IPS DF 6.9 (cell line): ENCODE measurements at places on chromosomes 1 and 21.

DNA sequence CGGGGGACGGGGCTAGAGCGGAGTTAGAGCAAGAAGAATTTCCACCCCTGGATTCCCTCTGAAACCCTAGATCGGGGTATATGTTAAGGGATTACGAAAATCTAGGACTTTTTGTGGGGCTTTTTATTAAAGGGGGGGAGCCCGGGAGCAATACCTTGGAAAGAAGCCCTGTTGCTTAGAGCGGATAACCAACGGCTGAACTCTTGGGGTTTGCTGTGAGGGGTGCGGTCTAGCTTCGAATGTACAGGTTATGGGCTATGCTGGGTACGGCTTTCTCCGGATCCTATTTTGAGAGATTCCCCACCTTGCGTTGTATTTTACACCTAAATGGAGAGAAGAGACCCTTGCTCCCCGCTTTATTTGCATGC is 626 bp downstream of the DYRK3 start:
- DNase-seq = no peak

DNA sequence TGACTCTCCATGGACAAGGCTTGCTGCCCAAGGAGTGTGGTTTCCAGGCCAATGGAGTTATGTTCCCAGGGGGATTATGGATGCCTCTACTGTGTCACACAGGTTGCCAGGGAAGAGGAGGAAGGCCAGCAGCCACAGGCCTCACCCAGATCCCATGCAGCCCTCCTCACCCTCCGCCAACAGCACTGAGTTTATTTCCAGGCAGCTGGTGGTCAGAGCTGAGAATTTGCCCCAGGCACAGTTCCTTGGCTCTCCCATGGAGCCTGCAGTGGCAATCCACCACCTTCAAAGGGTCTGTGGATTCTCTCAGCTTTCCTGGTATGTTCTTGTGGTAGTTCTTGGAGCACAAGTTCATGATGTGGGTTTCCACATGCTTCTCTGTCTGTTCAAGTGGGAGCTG is 79.2 kb downstream of the NTNG1 start:
- DNase-seq = no peak

DNA sequence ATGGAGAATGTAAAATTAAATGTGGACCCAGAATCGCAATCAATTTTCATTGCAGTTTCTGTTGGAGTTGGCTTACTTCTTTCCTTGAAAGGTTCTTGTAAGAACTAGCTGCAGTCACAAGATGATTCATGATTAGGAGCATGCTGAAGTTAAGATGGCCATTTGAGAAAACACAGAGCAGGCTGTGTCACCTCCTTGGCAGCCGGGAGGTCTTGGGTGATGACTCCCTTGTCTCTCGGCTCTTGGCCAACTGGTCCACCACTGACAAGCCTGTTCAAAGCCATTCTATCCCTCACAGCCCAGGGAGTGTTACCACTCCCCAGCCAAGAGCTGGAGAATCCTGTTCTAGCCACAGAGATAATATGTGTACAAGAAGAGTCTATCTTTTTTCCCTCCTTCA is 40.6 kb downstream of the OPTC start:
- no peak for DNase-seq

GRCh38 chr1:17128361-17128760 is 9.1 kb upstream of the PADI2 start:
- DNase-seq = no peak

GRCh38 chr1:207578796-207579435 is 66.0 kb upstream of the CR1L start:
- no peak for DNase-seq
